ENCODE measurements at places on chromosomes 2 and 18. TPM values are rescaled to one million over a fixed set of nuclear protein-coding genes. Genes with fewer than 3 reads are reported as not detected.

REG1A gene
- not detected for total RNA-seq

LRATD1 gene
- 70.9 TPM for total RNA-seq

ALLC gene
- total RNA-seq = not detected

CDH19 gene
- total RNA-seq = 4.9 TPM

SALL3 gene
- total RNA-seq = not detected

SYT4 gene
- total RNA-seq = not detected

SLC20A1 gene
- 45.6 TPM for total RNA-seq

GRB14 gene
- 8.4 TPM for total RNA-seq

CRYGC gene
- not detected for total RNA-seq

EVX2 gene
- not detected for total RNA-seq

GKN1 gene
- not detected for total RNA-seq

HOXD8 gene
- 2.2 TPM for total RNA-seq

DNA sequence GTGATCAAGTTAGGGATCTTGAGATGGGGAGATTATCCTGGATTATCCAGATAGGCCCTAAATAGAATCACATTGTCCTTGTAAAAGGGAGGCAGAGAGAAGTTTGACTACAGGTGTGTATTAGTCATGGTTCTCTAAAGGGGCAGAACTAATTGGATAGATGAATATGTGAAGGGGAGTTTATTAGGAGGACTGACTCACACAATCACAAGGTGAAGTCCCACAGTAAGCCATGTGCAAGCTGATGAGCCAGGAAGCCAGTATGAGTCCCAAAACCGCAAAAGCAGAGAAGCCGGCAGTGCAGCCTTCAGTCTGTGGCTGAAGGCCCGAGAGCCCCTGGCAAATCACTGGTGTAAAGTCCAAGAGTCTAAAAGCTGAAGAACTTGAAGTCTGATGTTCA, 275.8 kb downstream of the KCNS3 start:
- DNase-seq = no peak
- H3K36me3 ChIP-seq = no peaks in the 10 kb centered on the region
- H3K4me3 ChIP-seq = no peak overlapping the region
- H3K4me1 ChIP-seq = no peaks in the 10 kb centered on the region
- peak overlapping the region; percentile 51 for H3K27ac ChIP-seq

GRCh38 chr18:39751921-39752320, 2186.3 kb upstream of the CELF4 start:
- no peaks in the 10 kb centered on the region for H3K36me3 ChIP-seq
- H3K4me1 ChIP-seq = no peaks in the 10 kb centered on the region
- H3K4me3 ChIP-seq = no peak overlapping the region
- H3K27me3 ChIP-seq = no peaks in the 10 kb centered on the region
- no peak overlapping the region for H3K27ac ChIP-seq

DNA sequence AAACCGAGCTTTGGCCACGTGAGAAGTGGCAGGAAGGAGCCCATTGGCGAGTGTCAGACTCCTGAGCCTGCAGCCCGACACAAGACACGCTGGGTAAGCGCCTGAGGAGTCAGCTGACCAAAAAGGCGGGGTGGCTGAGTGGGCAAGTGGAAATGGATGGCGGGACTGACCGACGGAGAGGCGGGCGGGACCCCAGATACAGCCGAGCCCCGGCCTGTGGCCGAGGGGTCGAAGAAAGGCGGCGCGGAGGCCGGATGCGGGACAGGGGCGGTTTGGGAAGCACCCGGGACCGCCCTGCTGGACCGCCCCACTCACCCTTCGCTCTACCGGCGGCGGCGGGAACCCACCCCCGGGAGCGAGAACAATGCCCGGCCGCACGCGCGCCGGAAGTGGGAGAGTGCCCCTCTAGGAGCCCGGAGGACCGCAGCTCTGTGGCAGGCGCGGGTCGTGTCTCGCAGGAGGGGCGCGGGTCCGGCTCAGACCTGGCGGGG, 22.8 kb downstream of the ZSCAN30 start:
- peaks cover 10% of the 10 kb centered on the region for H3K4me1 ChIP-seq
- peak overlapping the region; percentile 70 for H3K4me3 ChIP-seq
- DNase-seq = peak; percentile 91
- H3K27me3 ChIP-seq = no peaks in the 10 kb centered on the region

DNA sequence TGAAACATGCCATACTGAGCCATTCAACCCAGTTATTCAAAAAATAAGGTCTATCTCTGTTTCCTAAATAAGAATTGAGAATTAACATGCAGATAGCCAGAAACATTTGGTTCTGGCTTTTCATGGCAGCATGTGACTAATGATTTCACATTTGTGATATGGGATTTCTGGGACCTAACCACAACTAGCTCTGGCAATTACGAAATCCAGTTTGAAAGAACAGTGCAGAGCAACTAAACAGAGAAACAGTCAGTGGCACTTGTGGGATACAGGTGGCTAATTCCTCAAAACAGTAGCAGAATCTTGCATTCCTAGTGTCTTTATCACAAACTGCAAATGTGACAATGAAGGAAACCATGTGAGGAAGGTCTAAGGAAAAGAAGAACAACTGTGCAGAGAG, 637.8 kb upstream of the CHAC2 start:
- H3K27me3 ChIP-seq = no peaks in the 10 kb centered on the region
- no peaks in the 10 kb centered on the region for H3K36me3 ChIP-seq
- H3K4me3 ChIP-seq = no peak overlapping the region
- no peaks in the 10 kb centered on the region for H3K4me1 ChIP-seq
- no peak overlapping the region for H3K27ac ChIP-seq
- DNase-seq = no peak

GRCh38 chr2:26757873-26758789, 6.0 kb upstream of the SLC35F6 start:
- H3K4me1 ChIP-seq = peaks cover 11% of the 10 kb centered on the region
- no peak overlapping the region for H3K4me3 ChIP-seq
- H3K36me3 ChIP-seq = no peaks in the 10 kb centered on the region
- DNase-seq = no peak
- peak overlapping the region; percentile 52 for H3K27ac ChIP-seq
- H3K27me3 ChIP-seq = no peaks in the 10 kb centered on the region

DNA sequence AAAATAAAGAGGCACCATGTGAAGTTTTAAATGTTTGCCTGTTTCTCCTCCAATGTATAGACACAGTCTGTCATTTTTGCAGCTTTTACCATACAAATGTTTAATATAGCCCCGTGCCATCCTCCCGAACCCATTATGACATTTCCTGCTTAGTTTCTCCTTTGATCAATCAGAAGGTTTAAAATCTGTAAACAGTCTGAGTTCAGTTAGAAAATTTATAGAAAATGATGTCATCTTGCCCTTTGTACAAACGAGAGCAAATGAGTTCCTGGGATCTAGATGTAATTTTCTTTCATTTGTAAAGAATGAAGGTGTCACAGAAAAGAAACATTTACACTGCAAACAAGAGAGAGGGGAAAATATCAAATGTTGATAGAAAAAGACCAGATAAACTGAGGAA, 62.7 kb upstream of the NFU1 start:
- H3K36me3 ChIP-seq = peaks cover 17% of the 10 kb centered on the region
- no peak overlapping the region for H3K27ac ChIP-seq
- H3K27me3 ChIP-seq = no peaks in the 10 kb centered on the region
- no peak overlapping the region for H3K4me3 ChIP-seq
- H3K4me1 ChIP-seq = no peaks in the 10 kb centered on the region

DNA sequence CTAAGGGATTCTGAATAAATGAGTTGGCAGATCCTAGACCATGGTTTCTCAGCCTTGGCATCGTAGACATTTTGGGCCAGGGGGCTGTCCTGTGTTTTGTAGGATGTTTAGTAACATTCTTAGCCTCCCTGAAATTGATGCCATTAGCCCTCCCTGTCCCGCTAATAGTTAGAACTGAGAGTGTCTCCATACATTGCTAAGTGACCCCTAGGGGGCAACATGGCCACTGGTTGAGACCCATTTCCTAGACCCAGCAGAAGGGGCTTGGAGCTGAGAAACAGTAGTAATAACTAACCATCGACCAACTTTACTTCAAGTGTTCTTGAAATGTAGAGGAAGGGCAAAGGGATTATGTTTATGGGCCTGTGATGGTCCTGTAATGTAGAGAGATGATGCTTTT, 40.8 kb downstream of the KCMF1 start:
- no peak overlapping the region for H3K27ac ChIP-seq
- H3K36me3 ChIP-seq = no peaks in the 10 kb centered on the region
- H3K4me3 ChIP-seq = no peak overlapping the region
- no peaks in the 10 kb centered on the region for H3K27me3 ChIP-seq

DNA sequence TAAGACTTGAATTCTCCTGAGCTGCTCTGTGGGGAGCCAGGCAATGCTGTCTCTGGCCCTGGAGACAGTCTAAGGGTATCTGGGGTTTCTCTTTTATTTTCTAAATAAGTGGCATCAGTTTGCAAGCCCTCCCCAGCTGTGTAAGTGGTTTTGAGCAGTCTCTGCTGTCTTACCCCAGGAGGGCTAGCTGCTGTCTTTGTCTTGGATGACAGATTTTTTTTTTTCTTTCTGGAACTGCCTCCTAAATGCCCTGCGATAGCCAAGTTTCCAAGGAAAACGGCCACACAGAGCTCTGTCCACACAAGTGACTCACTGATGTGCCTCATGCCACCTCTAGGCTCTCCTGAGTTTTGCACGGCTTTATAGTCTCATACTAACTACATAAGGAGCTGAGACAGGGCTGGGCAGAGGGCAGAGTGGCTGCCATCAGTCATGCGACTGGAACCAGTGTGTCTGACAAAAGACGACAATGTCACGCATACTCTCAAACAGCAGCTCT, 37.2 kb upstream of the THOC1 start:
- H3K4me3 ChIP-seq = no peak overlapping the region
- no peak overlapping the region for H3K27ac ChIP-seq
- no peaks in the 10 kb centered on the region for H3K4me1 ChIP-seq
- H3K36me3 ChIP-seq = no peaks in the 10 kb centered on the region
- H3K27me3 ChIP-seq = peaks cover 6% of the 10 kb centered on the region

- peak overlapping the region; percentile 84 for H3K4me3 ChIP-seq
- H3K27me3 ChIP-seq = no peaks in the 10 kb centered on the region
- H3K36me3 ChIP-seq = no peaks in the 10 kb centered on the region
- DNase-seq = peak; percentile 75
- peaks cover 54% of the 10 kb centered on the region for H3K4me1 ChIP-seq
These were observed 19.7 kb upstream of the STPG4 start for GRCh38 chr2:47174733-47175361.

- no peaks in the 10 kb centered on the region for H3K27me3 ChIP-seq
- H3K4me3 ChIP-seq = no peak overlapping the region
- no peak for DNase-seq
- H3K4me1 ChIP-seq = no peaks in the 10 kb centered on the region
- no peaks in the 10 kb centered on the region for H3K36me3 ChIP-seq
These were observed 107.5 kb downstream of the GULP1 start for GRCh38 chr2:188399159-188399558.

GRCh38 chr2:232113821-232114220, 152.3 kb downstream of the DIS3L2 start:
- no peaks in the 10 kb centered on the region for H3K36me3 ChIP-seq
- H3K4me1 ChIP-seq = no peaks in the 10 kb centered on the region
- no peak overlapping the region for H3K27ac ChIP-seq
- no peak for DNase-seq

- peak overlapping the region; percentile 43 for H3K27ac ChIP-seq
- H3K4me3 ChIP-seq = no peak overlapping the region
- no peaks in the 10 kb centered on the region for H3K27me3 ChIP-seq
- H3K4me1 ChIP-seq = peaks cover 33% of the 10 kb centered on the region
- H3K36me3 ChIP-seq = no peaks in the 10 kb centered on the region
These were observed 194.2 kb downstream of the INHBB start for GRCh38 chr2:120539937-120540718.

DNA sequence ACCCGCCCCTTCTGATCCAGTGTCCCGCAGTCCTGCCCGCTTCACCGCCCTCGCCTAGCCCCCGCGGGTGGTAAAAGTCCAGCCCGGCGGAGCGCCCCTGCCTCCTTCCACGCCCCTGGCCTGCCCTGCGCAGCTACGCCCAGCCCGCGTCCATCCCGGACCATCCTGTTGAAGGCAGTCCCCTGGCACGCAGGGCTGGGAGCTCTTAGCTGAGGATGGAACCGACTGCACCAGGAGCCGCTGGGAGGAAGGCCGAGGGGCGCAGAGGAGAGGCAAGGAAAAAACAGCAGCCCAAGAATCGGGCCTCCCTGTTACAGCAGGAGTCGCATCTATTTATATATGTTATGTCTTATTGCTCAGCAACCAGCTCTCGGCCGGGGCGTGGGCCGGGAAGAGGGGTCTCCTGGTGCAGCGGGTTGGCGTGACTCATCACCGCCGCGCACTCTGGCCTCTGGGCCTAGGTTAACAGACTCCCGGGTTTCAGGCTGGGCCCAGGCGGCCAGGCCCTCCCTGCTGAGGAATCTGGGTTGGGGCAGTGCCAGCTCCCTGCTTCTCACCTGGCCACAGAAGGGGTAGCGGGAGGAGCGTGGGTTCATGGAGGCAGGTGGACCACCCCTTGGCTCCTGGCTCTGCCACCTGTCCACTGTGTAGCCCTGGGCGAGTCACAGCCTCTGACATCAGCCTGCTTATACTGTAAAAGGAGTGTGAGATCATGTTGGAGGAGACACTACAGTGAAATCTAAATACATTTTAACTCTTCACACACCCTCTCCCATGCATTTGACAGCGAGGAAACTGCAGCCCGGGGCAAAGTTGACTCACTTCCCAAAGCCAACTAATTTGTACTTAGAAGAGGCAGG, 13.4 kb upstream of the MAP3K2 start:
- no peak overlapping the region for H3K4me3 ChIP-seq
- H3K27ac ChIP-seq = peak overlapping the region; percentile 24
- DNase-seq = no peak
- peaks cover 53% of the 10 kb centered on the region for H3K4me1 ChIP-seq
- H3K36me3 ChIP-seq = no peaks in the 10 kb centered on the region
- H3K27me3 ChIP-seq = no peaks in the 10 kb centered on the region

DNA sequence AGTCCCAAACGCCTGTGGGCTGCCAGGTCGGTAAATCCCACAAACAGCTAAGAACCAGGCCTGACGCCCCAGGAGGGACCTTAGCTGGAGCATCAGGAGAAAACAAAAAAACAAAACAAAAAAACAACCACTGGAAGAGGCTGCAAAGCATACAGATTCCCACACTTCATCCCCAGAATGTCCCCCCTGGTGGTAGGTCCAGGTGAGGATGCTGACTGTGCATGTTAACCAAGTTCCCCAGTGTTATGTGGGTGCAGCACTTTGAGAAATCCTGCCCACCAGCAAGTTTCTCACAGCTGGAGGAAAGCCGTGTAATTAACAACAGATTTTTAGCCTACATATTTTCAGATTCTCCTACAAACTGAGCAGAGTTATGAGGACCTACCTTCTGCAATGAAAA, 15.1 kb downstream of the ST3GAL5 start:
- no peak overlapping the region for H3K4me3 ChIP-seq
- DNase-seq = no peak
- H3K4me1 ChIP-seq = peaks cover 3% of the 10 kb centered on the region
- H3K27me3 ChIP-seq = no peaks in the 10 kb centered on the region

GRCh38 chr2:234447189-234447588, 49.7 kb downstream of the ARL4C start:
- H3K27me3 ChIP-seq = no peaks in the 10 kb centered on the region
- H3K4me3 ChIP-seq = no peak overlapping the region
- H3K36me3 ChIP-seq = no peaks in the 10 kb centered on the region

- no peaks in the 10 kb centered on the region for H3K36me3 ChIP-seq
- peaks cover 6% of the 10 kb centered on the region for H3K4me1 ChIP-seq
- H3K27me3 ChIP-seq = no peaks in the 10 kb centered on the region
These were observed 207.6 kb downstream of the MGAT5 start for GRCh38 chr2:134461511-134461910.

GRCh38 chr18:2822213-2822921, 24.4 kb upstream of the EMILIN2 start:
- no peaks in the 10 kb centered on the region for H3K27me3 ChIP-seq
- no peak for DNase-seq
- no peak overlapping the region for H3K4me3 ChIP-seq

GRCh38 chr18:57792631-57793301, 10.3 kb downstream of the ATP8B1 start:
- H3K27me3 ChIP-seq = no peaks in the 10 kb centered on the region
- peak overlapping the region; percentile 6 for H3K4me3 ChIP-seq
- H3K27ac ChIP-seq = no peak overlapping the region

- H3K27ac ChIP-seq = no peak overlapping the region
- H3K4me1 ChIP-seq = no peaks in the 10 kb centered on the region
- no peaks in the 10 kb centered on the region for H3K36me3 ChIP-seq
- DNase-seq = no peak
These were observed 70.3 kb downstream of the CHST9 start for GRCh38 chr18:27114842-27115241.

All from suprapubic skin (tissue), 4 donors.